ENCODE measurements at places on chromosomes 3 and 15. TPM values are rescaled to one million over a fixed set of nuclear protein-coding genes. Genes with fewer than 3 reads are reported as not detected.

QTRT2 gene
- total RNA-seq: 6.5 TPM

SLC28A2 gene
- total RNA-seq: not detected

SCN11A gene
- 0.05 TPM for total RNA-seq

CAMK2N2 gene
- 0.30 TPM for total RNA-seq

DNA sequence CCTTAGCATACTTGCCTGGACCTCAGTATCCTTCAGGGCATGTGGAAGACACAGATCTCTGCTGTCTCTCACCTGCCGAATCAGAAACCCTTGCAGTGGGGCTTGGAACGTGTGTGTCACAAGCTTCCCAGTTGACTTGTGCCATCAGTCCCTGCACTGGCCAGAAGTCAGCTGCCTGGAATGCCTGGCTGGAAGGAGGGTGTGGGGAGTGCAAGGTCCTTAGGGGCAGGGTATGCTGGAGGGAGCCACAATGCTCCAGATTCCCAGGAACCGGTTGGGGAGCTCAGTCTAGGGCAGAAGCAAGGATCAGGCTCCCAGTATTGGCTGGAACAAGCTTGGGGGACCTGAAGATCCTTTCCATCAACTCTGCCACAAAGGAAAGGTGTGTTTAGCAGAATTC lies 27.1 kb downstream of the SPSB4 start:
- no peak for DNase-seq

- DNase-seq: no peak
Observed at GRCh38 chr15:58724466-58724865, 25.0 kb downstream of the ADAM10 start.

DNA sequence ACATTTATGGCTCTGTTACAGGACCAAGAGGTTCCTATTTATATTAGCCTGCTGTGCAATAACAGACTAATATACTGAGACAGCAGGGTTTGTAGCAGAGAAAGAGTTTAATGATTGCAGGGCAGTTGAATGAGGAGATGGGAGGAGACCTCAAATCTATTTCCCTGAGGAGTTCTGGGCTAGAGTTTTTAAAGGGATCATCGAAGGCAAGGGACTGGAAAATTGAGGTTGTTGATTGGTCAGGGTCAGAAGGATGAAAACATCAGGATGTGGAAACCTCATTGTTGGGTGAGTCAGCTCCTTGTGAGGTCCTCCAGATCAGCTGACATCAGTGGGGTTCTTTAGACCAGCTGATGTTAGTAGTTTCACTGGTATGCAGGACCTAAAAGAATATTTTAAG lies 60.6 kb upstream of the GOLGA8B start:
- no peak for DNase-seq

GRCh38 chr3:133520286-133520685 lies 53.2 kb upstream of the CDV3 start:
- DNase-seq: no peak

DNA sequence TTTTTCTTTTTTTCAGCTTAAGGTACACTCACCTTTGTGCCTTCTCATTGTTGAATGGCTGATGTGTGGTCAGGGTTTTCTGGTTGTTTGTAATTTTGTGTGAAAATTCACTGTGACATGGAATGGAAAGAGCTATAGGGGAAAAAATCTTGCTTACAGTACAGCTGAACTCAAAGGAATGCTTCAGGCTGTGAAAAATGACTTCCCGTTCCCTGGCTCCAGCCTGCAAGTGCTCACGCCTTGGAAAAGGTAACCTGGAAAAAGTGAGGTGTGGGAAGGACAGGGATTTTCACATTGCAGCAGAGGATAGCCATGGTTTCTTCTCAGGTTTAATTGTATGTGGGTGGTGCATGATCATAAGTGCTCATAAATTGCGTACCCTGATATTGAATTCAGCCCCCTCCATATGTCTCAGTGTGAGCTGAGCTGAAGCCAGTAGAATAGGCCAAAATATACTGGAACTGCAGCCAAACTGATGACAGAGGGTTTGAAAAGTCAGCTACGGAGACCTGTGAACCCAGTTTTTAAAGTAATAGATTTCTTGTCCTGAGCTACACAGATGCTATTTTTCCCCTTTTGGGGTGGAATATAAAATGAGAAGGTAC lies 228.7 kb upstream of the RASGRP1 start:
- no peak for DNase-seq

DNA sequence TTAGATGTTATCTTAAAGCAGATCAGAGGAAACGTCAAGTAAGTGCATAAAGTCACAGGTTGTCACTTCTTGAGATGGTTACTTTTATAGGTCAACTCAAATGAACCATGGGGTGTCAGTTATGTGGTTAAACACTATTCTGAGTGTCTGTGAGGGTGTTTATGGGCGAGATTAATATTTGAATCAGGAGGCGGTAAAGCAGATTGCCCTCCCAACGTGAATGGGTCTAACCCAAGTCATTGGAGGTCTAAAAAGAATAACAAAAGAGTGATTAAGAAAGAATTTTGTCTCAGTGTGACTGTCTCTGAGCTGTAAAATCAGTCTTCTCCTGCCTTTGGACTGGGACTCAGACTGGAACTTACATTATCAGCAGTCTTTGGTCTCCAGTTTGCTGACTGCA lies 977.5 kb downstream of the NAALADL2 start:
- DNase-seq: no peak

DNA sequence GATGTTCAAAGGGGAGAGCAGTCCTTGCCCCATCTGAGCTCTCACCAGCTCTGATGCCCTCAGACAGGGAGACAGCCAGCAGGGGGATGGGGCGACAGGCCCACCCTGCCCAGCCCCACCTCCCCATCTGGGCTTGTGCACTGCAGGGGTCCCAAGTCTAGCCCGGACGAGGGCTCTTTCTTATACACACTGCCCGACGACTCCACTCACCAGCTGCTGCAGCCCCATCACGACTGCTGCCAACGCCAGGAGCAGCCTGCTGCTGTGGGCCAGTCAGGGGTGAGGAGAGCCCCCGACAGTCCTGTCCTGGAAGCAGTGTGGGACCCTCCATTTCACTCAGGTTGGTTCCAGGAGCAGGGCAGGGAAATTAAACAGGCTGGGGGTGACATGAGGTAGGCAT lies 73.9 kb downstream of the BOC start:
- no peak for DNase-seq

DNA sequence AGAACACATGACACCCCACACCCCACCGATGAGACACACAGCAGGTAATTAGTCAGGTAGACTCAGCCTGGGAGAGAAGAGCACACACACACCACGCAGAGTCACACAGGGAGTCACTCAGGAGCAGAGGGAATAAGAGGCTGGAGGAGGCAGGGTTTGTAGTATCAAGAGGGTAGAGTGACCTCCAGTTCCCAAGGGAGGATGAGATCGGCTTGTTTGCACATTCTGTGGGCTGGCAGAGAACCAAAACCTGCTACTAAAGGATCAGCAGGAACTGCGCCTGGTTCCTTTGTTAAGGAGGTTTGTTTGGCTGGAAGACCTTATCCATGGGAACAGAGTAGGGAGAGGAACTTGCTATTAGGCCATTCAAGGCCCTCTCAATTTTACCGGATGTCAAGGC lies 281.4 kb upstream of the SLCO3A1 start:
- DNase-seq: no peak

DNA sequence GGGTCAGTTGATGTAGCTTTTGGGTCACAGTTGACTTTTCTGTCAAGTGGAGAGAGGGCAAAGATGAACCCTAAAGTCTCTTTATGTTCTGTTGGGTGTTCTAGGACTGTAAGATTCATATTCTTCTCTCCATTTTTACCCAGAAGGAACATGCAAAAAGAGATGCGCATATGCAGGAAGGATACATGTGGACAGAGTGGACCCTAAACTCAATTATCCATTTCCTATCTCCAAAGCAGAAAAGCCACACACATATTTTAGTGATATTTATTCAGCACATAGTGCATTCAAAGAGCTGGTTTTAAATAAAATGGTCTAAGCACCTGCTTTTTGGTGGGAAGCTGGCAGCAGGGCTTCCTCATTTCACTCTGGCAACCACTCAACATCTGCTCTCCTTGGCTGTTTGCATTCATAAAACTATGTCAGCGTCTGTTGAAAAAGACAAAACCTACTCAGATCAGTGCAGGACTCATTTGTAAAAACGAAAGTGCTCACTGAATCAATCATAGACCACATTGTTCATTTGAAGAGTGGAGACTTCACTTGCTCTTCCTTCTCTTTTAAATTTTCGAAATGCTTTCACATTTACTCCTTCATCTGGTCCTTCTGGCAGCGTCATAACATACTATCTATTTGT lies 96.6 kb downstream of the SEMA6D start:
- no peak for DNase-seq

DNA sequence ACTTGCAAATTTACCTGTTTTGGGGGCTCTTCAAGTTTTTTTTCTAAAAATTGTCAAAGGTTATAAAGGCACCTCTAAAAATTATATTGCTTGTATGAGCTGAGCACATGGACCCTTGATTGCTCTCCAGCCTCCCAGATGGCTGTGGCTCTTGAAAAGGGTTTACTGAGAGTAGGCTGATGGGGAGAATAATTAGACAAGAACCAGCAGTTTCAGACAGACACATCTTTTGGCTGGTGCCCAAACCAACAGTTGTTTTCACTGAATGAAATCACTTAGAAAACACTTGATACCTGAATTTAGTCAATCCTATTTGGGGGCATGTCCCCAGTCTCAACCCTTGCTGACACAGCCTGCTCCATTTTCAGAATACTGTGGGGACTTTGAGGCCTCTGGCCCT lies 217.6 kb downstream of the KBTBD8 start:
- no peak for DNase-seq

DNA sequence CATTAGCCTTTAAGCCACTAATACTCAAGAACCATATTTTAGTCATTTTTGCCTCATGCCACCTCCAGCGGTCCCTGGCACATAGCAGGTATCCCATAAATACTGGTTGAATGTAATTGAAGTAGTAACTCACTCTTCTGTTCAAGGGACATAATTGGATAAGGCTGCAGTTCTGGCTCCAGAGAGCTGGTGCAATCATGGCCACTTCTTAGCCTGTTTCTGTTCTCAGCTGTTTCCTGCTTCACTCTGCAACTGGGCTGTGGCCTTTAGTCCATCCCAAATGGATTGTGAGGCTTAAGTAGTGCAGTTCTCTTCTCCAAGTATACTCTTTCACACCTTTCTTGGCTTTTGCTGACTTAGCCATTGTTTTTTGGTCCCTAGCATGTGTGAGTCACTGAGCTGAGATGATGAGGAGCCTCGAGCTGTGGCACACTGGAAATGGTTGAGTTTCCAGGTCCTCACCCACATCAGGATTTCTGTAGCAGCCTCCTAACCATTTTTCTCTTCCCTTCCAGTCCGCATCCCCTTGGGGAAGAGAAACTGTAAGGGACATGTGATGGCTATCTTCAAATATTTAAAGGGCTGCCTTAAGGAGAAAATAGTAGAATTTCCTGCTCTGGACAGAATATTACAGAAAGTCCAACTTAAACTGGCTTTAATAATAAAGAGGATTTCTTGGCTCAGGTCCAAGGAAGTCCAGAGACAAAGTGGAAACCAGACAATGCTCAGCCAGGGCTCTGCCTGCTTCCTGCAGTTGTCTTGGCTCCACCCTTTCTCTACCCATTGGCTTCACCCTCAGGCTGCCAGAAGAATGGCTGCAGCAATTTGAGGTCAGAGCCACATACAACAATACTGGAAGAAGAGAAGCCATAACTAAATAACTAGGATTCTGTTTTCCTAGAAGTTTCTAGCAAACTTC lies 305.4 kb upstream of the ROPN1 start:
- no peak for DNase-seq

DNA sequence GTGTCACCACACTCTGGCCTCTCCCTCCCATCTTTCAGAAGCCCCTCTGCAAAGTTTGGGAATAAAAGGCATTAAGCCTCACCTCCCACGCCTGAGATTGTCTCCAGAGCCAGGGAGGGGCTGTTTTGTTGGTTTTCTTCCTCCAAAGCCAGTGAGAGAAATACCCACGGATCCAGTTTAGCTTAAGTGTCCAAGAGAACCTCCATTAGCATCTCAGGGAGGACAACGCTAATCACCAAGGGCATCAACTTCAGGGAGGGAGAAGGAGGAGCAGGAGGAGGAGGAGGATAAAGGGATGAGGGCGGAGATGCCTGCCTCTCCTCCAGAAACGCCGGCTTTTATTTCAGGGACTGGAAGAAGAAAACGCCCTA lies 101.6 kb downstream of the SRGAP3 start:
- DNase-seq: no peak

DNA sequence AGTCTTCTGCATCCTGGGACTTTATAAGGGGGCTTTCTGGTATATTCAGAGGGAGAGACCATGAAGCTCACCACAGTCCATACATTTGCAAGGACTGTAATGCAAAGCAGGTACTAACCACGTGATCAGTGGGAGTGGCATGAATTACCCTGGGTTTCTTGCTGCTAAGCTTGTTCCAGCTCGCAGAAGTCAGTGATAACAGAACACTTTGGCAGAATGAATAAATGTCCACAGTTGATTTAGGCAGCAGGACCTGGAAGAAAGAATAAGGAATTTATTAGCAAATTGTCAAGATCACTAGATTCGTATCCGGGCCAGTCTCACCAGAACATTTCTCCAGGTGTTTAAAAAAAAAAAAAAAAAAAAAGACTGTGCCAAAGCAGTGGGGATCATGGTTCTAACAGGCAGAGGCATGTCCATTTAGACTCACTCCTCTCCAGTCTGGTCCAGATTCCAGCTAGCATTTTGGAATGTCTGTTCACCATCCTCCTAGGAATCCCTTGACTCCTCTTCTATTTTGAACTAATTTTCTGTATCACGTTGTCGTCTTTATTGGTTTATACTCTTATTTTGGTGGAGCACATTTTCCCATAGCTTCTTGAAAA lies 24.5 kb downstream of the HHLA2 start:
- no peak for DNase-seq

- DNase-seq: peak; percentile 41
Observed at GRCh38 chr15:69032703-69033373, 18.3 kb downstream of the NOX5 start.

- no peak for DNase-seq
Observed at GRCh38 chr3:183400352-183400751, 28.1 kb downstream of the MCF2L2 start.

DNA sequence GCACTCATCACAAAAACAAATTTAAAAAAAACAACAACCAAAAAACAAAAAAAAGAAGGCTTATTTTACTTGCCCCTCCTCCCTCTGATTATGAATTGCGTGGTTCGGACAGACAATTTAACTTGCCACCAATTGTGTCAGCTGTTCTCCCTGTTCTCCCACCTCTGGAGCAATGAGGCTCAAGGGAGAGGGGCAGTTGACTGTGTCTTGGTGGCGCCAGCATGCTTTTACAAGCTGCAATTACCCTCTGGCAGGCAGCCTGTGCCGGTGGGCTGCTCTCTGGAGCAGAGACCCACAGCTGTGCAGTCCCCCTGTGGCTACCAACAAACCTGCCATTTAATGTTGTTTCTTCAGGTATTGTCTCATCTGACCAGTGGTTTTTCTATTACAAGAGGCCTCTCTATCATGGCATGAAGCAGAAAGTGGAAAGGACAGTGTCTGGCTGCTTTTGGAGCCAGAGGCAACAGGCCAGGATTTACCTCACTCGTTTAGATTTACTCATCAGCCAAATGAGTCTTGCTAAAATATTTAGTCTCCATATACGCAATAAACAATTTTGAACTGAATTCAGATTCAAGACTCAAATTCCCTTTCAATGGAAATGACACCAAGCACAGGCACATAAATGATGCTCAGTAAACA lies 192.0 kb upstream of the TPRG1 start:
- no peak for DNase-seq

- DNase-seq: no peak
Observed at GRCh38 chr15:40543082-40543481, 21.8 kb downstream of the CCDC32 start.
